ENCODE measurements at places on chromosomes 11 and 22. TPM values are rescaled to one million over a fixed set of nuclear protein-coding genes. Genes with fewer than 3 reads are reported as not detected.

- no peak overlapping the region for H3K4me3 ChIP-seq
- H3K36me3 ChIP-seq = no peaks in the 10 kb centered on the region
- H3K4me1 ChIP-seq = no peaks in the 10 kb centered on the region
- no peaks in the 10 kb centered on the region for H3K27me3 ChIP-seq
Measured at GRCh38 chr11:41010361-41011050, 448.9 kb downstream of the LRRC4C start.

DNA sequence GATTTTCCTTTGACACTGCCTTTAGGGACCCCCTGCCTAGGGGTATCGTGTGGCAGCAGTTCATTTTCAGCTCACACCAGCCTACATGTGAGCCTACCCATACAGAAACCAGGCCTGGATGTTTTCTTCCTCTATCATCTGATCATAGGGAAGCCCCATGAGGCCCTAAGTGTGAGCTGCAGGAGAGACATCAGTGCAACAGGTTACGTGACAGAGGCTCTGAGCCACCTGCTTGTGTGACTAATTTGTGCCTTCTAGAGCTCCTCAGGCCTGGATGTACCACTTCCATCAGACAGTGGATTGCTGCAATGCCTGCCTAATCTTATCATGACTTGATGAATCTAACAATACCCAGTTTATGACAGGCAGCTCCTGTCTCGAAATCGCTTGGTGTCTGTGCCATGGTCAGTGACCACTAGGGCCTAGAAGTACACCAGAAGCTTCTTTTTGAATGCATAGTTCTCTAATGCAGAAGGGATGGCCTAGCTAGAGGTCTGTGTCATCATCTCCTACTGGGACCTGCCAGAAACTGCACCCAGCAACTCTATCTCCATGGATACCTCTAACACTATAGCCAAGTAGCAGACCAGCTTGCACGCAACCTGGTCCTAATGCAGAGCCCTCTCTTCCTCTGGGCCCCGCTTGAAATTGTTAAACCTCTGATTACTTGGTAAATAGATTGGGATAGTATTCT lies 109.7 kb upstream of the CLPB start:
- H3K4me1 ChIP-seq = no peaks in the 10 kb centered on the region
- no peak overlapping the region for H3K4me3 ChIP-seq
- H3K27ac ChIP-seq = no peak overlapping the region
- no peaks in the 10 kb centered on the region for H3K36me3 ChIP-seq
- peaks cover 38% of the 10 kb centered on the region for H3K27me3 ChIP-seq

The KBTBD3 gene
- total RNA-seq = 4.7 TPM

The APOBEC3H gene
- total RNA-seq = 0.48 TPM

DNA sequence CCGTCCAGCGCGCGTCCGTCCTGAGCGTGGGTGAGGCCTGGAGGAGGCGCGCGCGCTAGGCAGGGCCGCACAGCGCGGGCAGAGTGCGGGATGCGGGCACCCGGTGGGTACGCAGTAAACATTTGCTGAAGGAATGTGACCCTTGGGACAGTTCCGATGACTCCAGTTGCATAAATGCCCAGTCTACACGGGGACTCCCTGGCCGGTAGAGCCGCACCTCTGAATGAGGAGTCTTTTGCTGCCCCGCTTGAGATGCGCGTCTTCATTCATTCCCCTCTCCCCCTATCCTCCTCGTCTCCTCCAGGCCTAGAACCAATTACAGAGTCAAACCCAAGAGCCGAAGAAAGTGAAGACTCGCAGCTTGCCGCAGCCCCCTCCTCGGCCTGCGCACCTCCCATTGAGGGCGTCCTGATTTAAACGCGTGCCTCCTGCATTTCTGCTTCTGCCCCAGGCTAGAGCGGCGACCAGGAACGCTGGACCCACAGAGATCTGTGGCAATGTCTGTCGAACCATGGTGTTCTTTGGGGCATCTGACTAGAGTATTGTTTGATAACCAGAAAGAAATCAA lies 729 bp upstream of the CHKB start:
- DNase-seq = no peak
- peaks cover 11% of the 10 kb centered on the region for H3K4me1 ChIP-seq
- no peak overlapping the region for H3K27ac ChIP-seq
- no peaks in the 10 kb centered on the region for H3K36me3 ChIP-seq
- peaks cover under 1% of the 10 kb centered on the region for H3K27me3 ChIP-seq

The TRPC6 gene
- 0.07 TPM for total RNA-seq
